ENCODE measurements at places on chromosomes 4 and X.

DNA sequence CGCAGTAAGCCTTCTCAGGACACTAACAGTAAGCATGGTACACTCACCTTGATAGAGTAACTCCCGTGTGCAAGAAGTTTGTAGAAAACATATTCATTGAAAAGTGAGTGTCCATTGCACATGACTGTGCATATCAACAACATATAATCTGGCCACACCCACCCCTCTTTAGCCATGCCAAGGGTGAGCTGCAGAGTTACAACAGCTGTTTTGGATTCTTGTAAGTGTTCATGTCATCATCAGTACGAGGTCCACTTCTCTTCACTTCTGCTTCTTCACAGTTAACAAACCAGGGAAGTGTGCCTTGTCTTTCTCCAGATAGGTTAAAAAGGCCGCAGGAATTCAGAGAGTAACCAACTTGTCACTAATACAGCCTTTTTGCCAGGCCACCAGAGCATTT is 116.6 kb downstream of the IRF2 start:
- DNase-seq: no peak

DNA sequence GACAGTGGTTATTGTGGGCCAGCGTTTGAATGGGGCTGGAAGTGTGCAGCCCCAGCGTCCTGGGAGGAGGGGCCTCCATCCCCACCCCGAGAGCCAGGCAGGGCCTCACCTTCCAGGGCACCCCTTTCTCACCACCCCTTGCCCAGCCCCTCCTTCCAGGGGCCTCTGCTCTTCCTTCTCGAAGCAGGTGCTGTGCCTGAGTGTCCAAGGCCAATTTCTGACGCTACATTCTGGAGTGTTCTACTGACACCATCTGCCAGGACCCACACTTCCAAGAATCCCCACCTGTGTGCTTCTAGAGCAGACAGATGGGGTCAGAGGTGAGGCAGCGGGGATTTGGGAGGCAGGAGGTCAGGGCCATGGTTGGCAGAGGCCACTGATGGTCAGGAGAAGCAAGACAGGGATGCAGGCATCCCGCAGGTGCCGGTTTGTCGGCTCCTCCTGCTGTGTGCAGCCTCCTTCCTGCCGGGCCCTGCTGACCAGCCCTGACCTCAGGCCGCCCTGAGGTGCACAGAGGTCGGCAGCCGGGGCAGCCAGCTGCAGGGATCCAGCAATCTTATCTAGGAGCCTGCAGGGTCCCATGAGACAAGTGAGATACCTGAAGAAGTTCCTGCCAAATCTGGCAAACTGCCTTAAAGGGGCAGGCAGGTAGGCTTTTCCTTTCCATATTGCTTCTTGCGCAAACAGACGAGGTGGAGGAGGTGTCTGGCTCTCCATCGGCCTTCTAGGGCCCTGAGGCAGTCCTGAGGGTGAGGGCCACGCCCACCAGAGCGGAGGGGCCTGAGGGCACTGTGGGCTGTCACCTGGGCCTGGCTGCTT is 18.8 kb downstream of the MSANTD1 start:
- peak; percentile 9 for DNase-seq

DNA sequence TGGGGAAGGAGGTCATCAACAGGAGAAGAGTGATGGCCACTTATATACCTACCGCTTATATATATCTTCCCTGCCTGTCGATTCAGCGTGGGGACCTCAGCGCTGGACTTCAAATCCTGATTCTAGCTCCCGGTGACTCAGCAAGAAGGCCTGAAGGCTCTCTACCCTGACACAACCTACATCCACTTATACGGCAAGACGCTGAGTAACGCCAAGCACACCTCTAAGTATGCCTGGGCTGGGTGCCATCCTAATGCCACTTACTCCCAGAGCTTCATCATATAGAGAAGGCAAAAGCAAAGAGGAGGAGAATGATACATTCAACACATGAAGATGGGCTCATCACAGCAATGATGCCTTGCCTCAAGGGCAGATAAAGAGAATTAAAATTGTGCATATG is 198.3 kb downstream of the CHIC2 start:
- DNase-seq: no peak

DNA sequence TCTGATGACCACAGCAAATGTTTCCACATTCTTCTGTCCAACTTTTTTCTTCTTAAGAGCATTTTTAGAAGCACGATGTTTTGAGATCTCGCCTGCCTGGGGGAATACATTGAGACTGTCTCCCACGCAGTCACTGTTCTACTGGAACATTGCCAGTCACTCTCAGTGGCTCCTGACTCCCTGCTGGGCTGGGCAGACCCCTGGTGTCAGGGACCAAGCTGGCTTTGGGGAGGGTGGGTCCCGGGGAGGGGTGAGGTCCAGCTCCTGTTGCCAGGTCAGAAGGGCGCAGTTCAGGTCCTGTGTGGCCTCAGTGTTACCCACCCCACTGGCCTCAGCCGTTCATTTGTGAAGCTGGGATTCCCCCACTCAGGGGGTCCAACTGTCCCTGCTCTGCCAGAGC is 18.9 kb upstream of the ABLIM2 start:
- no peak for DNase-seq

DNA sequence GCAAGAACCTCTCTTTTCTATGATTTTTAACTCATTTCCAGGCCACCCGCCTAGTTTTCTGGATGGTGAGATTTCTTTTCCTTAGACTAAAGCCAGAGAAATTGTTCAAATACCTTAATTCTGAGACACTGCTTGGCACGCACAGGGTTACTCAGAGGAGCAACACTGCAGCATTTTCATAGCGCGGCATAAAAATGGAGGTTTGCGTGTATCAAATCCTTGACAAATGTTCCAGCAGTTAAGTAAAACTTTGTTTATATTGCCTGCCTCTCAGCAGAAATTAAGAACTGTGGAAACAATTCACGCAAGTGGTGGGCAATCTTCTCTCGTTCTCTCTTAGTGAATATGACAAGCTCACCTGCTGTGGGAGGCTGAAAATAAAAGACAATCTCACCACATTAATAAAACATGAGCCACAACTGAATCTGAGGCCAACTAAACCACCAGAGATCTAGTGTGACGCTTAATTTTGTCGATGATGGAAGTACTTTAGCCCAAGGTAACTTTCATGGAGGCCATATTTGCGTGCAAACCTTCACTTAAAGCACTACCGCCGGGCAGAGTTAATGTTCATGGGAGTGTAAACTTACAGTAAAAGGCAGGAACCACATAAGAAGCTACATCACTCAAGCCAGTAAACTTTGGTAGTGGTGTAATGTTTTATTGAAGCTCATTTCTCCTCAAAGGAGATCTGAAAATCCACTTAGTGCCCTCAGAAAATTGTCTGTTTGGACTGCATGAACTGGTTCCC is 894.8 kb upstream of the EPHA5 start:
- no peak for DNase-seq

- no peak for DNase-seq
Observed at GRCh38 chrX:129744861-129745321, 6.1 kb downstream of the XPNPEP2 start.

GRCh38 chr4:85113706-85114105 is 147.2 kb upstream of the WDFY3 start:
- no peak for DNase-seq

DNA sequence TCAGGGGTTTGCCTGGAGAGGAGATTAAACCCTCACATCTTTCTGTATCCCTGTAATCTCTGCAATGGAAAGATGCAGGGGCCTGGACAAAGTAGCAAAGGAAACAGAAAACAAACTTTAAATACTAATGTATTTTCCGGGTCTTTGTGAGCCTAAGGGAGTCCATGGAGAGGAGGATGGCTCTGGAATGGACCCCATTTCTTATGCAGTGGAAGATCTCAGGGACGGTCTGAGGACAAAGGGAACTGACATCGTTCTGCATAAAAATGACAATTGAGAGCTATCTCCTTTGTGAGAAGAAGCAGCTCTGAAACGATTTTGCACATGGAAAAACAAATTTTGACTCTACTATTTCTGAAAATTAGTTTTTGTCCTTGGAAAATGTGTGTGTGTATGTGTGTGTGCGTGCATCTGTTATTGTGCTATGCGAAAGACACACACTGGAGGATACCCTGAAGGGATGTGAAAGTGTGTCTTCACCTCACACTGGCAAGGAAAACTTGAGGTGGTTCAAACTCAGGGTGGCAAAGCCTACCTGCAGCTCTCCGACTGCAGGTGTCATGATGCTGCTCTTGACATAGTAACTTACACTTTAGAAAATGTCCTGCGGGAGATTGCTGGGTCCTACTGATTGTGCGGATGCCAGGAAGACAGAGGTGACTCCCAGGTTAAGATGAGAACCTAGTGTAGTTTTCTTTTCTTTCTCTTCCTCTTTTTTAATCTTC is 126.4 kb upstream of the JADE1 start:
- no peak for DNase-seq

DNA sequence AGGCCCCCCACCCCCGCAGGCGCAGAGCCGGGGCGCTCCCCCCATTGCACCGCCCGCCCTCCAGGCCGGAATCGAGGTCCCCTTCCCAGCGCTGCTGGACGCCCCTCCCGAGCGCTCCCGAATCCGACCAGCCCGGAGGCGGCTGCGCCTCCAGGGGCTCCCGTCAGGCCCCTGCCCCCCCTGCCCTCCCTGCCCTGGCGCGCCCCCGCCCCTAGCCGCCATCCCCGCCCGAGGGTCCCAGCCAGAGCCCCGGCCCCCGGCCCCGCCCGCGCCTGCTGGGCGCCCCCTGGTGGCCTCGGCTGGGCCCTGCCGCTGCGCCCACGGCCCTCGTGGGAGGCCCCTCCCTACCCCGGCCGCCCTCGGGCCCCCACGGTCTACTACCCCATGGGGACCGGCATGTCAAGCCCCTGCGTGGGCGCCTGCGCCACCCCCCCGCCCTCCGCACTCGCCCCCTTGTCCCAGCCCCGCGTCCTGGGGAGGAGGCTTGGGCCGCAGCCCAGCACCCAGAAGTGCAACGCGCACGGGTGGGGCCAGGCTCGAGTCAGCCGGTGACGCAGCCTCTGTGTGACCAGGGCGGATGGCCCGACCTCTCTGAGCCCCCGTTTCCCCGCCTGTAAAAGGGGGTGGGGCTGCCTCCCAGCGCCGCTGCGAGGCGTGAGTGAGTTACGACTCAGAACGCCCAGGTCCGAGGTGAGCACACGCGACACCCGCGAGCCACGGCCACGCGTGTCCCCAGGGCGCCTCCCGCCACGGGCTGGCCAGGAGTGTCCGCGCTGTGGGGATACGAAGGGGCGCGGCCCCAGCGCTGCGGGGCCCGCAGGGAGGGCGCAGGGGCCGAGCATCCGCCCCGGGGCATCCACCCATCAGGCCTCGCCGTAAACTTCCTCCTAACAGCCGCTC is 104.9 kb downstream of the FAM53A start:
- DNase-seq: peak; percentile 88

GRCh38 chrX:107429090-107429489 is 20.4 kb upstream of the FRMPD3 start:
- no peak for DNase-seq

DNA sequence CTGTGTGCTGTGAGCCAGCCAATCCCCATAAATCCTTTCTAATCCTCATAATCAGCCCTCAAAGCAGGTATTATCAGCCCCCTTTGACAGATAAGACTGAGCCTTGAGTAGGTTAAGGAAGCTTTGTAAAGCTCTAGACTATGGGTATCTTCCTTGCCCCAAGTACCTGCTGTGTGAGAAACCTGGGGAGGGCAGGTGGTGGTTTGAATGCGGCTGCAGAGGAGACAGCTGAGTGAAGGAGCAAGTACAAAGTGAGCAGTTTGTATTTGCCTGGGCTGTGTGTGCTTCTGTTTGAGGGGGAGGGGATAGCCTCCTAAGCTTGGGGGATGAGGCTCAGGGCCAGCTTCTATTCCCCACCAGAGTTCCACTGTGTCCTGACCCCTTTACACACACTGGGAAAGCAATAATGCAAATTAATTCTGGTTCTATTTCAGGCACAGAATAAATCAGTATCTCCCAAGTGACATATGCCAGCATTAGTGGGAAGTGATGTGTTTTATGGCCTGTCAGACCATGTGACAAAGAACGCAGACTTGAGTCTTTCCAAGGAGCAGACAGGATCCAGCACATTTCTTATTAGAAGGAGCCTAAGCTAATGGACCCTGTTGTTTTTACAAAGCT is 63.5 kb downstream of the EVC start:
- no peak for DNase-seq

DNA sequence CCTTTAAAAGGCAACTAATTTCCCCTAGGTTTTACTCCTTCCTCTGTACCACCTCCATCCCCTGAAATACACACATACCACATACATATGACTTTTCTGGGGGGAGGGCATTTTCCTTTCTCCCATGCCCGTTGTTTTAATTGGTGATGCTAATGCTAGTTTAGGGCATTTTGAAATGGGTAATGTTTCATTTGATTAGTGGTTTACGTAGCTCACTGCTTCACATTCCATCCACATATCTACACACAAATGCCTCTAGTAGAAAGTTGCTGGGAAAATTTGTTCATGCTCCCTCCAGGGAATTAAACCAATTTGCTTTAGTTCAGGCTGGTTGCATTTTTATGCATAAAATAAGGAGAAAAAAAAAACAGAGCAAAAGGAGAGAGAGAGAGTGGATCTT is 231.2 kb downstream of the FRAS1 start:
- no peak for DNase-seq

DNA sequence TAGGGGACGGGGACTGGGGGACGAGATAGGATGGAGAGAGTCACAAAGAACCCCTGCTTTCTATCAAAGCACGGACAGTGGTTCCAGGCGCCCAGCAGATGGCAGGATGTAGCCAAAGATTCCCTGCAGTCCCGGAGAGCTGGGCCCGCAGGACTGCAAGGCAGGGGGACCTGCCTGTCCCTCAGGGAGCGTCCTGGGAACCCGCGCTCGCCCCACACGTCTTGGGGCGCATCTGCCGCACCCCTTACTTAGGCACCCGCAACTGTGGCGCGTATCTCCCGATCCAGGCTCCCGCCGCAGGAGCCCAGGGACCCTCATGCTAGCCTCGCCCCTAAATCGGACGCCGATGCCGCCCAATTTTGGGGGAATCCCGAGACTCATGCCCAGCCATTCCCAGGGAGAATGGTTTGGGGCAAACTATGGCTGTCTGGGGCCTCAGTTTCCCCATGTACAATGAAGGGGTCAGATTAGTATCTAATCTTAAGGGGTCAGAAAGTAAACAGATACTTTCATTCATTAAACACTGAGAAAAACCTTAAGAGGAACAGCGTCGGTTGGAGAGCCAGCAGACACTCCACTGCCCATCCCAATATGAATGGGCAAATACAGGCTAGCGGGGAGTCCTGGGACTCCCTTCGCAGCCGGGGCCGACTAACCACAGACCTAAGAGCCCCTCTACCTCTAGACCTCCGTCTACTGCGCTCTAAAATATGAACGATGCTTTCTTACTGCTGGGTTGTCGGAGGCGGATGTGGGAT is 581 bp upstream of the STK32B start:
- peak; percentile 74 for DNase-seq

DNA sequence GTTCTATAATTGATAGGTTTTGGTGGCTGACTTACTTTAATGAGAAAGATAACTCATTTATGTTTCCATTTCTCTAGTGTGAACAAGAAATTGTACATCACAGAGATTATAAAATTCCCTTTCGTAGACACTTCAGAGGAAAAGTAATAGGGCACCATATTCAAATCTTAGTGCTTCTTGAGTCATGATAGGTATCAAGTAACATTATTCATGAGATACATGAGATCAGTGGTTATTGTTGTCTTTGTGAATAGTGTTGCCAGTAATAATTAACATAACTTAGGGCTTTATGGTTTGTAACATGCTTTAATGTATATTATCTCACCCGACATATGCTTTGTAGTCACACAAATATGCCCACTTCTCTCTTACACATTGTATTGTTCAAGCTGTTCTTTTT is 73.7 kb upstream of the IL15 start:
- no peak for DNase-seq

GRCh38 chr4:150087006-150087405 is 8.8 kb downstream of the DCLK2 start:
- DNase-seq: no peak

All from GM13977 (cell line).